ENCODE measurements at places on chromosomes 1 and 21.

DNA sequence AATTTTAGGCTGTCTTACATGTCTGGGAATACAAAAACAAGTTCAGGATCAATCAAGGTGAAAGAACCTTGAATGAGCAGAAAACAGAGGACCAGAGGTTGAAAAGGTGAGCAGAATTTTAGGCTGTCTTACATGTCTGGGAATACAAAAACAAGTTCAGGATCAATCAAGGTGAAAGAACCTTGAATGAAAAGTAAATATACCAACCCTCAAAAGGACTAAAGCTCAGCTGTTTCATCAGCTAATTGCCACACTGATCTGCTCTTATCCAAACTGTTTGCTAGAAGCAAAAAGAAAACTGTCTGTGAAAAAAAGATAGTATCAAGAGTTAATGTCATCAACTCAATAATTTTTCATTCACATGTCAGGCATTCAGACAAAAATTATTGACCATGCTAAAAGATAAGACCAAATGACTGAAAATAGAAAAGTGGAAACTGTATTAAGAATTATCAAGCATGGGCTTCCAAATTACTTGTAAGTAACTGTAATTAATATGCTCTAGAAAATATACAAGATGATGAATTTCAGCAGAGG, 69.2 kb downstream of the LTN1 start:
- DNase-seq = no peak

DNA sequence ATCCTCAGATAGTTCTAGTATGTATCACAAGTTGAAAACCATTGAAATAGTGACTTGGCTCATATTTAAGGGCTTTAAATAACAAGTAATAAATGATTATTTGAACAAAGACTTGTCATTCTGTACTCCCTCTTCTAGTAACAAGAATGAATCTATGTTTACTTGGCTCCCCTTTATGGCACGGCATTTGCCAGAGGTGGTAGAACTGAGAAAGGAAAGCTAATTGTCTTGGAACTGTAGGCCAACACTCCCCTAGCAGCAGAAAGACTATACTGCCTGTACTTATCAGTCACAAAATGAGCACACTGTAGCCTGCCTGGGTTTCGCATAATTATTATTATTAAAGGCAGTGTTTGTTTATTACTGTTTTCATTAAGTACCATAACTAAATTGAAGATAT, 29.6 kb upstream of the SMYD2 start:
- no peak for DNase-seq

DNA sequence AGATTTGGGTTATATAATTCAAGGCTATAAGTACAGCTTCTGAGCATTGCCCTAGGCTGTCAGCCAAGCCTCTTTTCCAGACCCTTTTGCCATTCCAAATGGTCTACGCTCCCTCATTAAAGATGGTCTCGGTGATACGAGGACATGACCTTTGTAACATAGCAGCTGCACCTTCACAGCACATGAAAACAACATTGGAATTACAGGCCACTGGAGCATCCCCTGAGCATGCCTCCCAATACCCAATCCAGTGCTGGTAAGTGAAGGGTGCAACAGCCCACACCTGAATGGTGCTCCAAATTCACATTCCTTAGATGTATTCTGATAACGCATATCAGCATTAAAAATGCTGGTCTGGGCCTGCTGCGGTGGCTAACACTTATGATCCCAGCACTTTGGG, 20.1 kb upstream of the PTPRF start:
- DNase-seq = no peak

- DNase-seq = no peak
Measured at GRCh38 chr1:159916242-159917051, 8.9 kb downstream of the TAGLN2 start.

- DNase-seq = no peak
Measured at GRCh38 chr1:169914531-169914930, 20.8 kb upstream of the SCYL3 start.

- peak; percentile 79 for DNase-seq
Measured at GRCh38 chr21:41612674-41613532, 104.9 kb upstream of the TMPRSS2 start.

DNA sequence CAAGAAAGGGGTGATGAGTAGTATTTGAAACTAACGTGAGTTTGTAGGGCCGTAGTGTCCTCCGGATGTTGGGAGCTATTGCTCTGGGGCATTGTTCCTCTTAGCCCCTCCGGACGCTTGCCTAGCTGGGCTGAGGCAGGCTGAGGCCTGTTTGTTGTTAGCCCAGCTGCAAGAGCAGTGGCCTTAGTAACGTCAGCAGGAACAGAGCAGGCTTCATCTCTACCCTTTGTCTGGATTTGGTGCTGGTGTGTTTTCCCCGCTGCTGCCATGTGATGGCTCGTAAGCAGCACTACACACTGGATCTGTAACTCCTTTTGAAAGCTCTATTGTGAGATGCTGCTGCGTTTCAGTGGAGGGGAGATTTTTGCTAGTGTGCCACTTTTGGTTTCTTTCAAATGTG, 57.6 kb downstream of the DNM3 start:
- no peak for DNase-seq

DNA sequence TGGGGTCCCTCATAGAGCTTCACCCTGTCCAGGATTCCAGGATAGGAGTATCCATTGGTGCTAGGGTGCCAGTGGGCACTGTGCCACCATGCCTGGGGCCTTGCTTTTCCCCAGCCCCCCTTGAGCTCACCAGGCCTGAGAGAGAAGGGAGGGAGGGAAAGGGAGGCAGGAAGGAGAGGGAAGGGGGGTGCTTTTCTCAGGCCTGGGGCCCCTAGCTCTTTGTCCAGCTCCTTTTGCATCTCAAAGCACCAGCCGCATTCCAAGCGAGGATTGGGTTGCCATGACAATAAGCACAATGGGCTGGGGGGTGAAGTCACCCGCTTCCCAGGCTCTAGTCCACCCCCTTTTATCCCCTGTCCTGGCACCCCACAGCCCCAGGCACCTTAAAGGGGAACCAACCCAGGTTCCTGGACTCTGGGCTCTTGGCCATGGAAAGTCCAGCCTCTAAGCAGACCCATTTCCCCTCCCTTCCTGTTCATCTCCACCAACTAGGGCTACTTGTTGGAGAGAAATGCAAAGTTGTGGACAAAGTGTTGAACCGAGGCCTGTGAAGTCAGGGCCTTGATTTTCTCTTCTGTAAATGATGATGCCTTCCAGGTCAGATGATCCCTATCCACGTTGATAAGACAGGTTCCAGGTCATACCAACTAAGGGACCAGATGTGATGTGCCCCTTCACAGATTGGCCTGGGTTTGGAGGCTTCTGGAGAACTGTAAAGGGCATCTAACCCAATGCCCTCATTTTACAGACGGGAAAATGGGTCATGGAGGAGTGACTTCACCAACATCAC, 11.4 kb downstream of the THBS3 start:
- DNase-seq = no peak

- no peak for DNase-seq
Measured at GRCh38 chr1:28835237-28835650, 23.3 kb downstream of the OPRD1 start.

- no peak for DNase-seq
Measured at GRCh38 chr1:167693425-167694045, 28.2 kb upstream of the MPZL1 start.

DNA sequence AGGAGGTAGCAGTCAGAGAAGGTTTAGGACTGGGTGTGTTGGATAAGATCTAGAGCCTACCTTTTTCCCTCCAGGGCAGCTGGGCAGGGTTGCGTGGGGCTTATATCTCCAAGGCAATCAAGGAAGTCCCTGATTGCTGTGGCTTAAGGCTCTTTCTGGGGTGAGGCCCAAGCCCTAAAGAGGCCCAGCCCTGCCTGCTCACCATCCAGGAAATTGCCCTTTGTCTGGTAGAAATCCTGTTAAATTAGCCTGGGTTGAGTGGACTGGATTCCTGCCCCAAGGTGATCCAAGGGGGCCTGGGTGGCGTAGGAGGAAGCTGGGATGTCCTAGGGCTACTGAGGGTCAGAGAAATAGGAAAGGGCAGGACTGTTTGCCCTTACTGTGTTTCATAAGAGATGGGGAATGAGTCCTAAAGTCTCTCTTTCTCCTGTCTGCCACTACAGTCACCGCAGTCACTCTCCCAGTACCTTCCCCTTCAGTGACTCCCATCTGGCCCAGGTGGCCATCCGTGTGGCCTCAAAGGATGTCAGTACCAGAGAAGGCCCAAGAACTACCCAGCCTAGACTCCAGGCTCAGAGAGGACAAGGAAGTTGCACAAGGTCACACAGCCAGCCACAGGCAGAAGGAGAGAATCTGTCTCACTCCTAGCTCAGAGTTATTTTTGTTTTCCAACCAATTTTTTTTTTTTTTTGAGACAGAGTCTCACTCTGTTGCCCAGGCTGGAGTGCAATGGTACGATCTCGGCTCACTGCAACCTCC, 25.8 kb downstream of the MFSD2A start:
- no peak for DNase-seq

- DNase-seq = no peak
Measured at GRCh38 chr1:94562519-94563260, 21.1 kb upstream of the F3 start.

DNA sequence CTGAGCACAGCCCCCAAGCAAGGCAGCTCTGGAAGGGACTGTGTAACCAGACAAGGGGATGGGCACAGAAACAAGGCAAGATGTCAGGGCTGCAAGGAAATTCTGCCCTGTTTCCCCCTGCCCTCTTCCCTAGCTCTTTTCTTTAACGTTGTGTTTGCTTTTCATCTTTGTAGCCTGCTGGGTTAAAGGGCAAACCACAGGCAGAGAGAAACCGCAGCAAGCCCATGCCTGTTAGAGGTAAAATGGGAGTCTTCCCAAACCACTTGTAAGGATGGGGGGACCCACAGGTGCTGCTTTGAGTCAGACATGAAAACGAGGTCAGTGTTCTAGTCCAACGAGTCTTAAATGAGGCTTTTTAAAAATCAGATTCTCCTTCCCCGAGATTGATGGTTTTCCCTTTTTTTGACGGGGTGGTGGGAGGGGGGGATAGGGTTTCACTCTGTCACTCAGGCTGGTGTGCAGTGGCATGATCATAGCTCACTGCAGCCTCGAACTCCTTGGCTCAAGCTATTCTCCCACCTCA, 13.3 kb downstream of the TGFBR3 start:
- DNase-seq = no peak

- DNase-seq = no peak
Measured at GRCh38 chr1:197391303-197392226, 123.5 kb downstream of the CRB1 start.

GRCh38 chr1:178267646-178268094, 173.8 kb downstream of the RASAL2 start:
- no peak for DNase-seq

DNA sequence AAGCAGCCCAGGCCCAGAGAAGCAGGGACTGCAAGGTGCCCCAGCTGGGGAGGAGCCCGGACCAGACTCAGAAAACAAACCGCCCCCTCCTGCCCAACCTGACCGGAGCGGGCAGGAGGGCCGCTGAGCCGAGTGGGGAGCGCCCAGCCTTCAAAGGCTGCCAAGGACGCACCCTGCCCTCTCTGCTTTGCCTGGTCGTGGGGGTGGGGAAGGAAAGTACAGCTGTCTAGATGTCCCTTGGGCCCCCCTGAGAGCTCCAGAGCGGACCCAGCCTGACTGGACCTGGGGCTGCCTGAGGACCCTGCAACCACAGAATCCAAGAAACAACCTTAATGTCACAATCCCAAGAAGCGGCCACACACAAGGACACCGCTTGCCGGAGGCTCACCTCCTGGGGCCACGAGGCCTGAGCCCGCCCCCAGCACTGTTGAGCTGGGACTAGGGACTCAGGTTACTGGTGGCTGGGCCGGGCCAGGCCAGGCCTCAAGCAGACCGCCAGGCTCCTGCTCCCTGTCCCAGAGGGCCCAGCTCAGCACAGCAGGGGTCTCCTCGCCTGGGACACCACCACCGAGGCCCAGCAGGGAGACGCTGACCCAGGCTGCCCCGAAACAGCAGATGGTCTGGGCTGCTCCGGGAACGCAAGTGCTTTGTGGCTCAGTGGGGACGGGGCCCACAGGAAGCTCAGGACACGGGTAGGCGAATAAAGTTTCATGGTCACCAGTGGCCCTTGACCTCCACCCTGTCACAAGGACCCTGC, 1.4 kb downstream of the DVL1 start:
- no peak for DNase-seq

DNA sequence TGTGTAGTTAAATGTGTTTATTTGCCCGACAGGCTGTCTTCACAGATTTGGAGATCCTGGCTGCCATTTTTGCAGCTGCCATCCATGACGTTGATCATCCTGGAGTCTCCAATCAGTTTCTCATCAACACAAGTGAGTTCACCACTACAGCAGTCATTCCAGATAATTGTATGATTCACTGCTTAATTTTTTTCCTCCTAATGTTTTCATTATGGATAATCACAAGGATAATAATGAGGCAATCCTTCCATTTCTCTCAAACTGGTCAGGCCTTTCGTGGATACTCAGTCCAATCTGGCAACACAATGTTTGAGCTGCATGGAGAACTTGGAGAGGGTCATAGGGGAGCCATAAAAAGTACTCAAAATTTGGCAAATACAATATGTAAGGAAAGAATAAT, 168.3 kb upstream of the SGIP1 start:
- DNase-seq = no peak

DNA sequence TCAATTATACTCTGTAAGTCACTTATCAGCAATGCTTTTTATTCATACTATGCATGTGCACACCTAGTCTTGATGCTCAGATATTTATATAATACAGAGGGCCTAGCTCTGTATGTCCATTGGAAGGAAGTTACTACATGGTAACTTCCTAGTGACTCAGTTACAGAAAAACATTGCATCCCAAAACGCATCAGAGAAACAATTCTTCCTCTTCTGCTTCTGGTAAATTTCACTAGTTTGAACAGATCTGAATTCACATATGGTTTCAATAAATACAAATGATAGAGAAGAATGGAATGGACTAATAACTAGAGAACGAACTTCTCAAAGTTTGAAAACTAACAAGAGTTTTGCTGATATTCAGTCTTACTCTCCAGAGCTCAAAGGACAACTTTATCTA, 811.3 kb upstream of the ADGRL2 start:
- DNase-seq = no peak

DNA sequence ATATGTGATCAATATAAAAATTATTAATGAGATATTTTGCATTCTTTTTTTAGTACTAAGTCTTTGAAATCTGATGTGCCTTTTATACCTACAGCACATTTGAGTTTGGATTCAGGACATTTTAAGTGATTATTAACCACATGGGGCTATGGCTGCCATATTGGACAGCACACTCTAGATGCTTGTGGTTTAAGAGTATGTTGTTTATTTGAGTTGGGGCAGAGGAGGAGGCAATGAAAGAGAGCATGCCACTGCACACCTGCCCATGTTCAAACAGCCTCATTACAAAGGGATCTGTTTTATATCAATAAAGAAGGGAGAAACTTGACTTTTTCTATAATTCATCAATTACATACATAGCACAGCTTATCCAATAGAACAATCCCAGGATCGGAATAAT, 99.4 kb upstream of the EDEM3 start:
- no peak for DNase-seq

- no peak for DNase-seq
Measured at GRCh38 chr1:217712925-217713597, 81.9 kb downstream of the SPATA17 start.

DNA sequence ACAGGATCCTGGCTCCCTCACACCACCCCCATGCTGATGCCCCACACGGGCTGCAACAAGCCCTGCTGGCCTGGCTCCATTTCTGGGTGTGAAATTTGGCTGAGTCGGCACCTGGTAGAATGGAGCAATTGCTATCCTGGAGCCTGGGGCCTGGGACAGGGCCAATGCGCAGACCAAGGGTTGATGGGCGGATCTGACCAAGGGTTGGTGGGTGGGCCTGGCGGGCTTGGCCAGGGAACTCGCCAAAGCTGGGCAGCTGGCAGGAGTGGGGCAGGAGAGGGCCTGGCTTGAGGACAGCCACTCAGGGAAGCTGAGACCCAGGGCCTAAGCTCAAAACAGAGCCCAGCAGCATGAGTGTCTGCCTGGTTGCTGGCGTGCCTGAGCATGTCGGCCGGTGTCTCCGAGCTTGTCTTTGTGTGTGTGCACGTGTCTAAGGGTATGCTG, 70.9 kb upstream of the POU3F1 start:
- DNase-seq = no peak

Measured in HFF-Myc (cell line).